ENCODE measurements at places on chromosomes 4 and X. TPM values are rescaled to one million over a fixed set of nuclear protein-coding genes. Genes with fewer than 3 reads are reported as not detected.

GRCh38 chr4:113468165-113469022, 293.1 kb downstream of the CAMK2D start:
- peak; percentile 85 for DNase-seq

DNA sequence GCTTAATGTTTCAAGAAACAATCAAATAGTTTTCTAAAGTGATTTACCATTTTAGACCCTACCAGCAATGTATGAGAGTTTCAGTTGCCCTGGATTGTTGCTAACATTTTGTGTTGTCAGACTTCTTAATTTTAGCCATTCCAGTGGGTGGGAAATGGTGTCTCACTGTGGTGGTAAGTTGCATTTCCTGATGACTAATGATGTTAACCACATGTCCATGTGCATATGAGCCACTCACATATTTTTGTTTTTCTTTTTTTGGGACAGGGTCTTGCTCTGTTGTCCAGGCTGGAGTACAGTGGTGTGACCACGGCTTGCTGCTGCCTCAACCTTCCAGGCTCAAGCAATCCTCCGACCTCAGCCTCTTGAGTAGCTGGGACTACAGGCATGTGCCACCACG, 48.3 kb downstream of the MED28 start:
- DNase-seq, result no peak

DNA sequence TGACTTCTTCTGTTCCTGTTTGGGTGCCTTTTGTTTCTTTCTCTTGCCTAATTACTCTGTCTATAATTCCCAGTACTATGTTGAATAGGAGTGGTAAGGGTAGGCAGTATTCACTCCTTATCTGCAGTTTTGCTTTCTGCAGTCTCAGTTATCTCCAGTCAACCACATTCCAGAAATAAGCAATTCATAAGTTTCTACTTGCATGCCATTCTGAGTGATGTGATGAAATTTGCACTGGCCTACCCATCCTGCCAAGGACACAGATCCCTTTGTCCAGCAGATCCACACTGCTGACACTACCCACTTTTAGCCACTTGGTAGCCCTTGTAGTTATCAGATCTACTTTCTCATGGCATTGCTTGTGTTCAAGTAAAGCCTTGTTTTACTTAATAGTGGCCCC, 971.6 kb upstream of the INTU start:
- DNase-seq, result no peak

- no peak for DNase-seq
These were observed 18.0 kb downstream of the HERC6 start for GRCh38 chr4:88396681-88397080.

Gene HS3ST1
- total RNA-seq, result 1.9 TPM

Gene EVC2
- total RNA-seq, result 2.9 TPM

DNA sequence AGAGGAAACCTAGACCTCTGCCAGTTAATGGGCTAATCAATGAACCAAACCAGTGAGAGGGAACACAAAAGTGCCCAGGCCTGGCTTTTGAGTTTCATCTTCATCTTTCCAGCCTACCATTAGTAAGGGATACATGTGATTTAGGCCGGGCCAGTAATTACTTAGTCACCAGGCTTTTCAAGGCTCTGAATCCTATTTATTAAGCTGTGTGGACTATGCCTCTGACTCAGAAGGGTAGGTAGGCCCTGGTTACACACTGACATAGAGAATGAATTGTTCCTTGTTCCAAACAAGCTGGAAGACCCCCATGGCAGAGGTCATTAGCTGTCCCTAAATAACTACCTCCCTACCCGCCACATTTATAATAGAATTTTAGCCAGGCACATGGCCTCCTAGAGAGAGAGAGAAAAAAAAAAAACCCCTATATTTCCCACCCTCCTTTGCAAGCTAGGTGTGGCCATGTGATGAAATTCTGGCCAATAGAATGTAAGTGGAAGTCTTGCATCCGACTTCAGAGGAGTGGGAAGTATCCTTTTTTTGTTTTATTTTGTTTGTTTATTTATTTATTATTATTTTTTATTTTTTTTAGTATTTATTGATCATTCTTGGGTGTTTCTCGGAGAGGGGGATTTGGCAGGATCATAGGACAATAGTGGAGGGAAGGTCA, 112.3 kb upstream of the BCOR start:
- DNase-seq, result no peak

GRCh38 chr4:180565856-180566431, 1677.3 kb upstream of the TENM3 start:
- DNase-seq, result no peak

Gene L1CAM
- 9.2 TPM for total RNA-seq

DNA sequence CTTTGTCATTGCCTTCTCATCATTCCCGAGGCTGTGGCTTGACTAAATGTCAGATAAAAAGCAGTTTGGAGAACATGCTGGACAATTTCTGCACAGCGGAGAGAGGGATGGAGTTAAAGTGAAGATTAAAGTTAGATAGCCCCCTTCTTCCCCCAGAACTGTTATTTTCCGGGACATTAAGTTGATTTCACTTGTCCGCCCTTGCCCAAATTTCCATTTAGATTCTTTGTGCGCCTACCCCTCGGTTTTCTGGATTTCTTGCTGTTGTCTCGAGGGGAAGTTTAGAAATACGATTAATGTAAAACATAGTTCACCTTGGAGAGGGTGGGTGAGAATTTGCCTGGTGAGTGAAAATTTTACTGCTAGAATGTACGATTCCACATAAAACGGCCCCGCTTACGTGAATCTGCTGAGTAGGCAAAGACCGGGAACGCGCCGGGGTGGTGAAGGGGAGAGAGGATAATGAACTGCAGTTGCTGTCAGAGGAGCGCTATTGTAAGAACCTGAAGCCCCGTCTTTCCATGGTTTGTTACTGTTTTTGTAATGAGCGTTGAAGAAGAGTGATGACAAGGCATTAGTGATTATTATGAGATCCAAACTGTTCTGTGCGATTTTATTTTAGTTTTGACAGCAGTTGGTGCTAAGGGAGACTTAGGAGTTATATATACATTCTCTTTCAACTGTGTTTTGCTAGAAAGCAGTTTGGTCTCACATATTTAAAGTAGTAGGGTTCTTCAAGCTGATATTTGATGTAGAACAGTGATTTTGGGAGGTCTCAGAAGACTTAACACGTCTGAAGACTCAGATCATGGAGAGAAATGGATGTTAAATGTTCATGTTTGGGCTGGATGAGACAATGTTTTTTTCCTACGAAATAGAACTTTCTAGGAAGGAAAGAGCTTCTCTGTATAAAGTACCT, 73.0 kb downstream of the AFF1 start:
- peak; percentile 60 for DNase-seq

DNA sequence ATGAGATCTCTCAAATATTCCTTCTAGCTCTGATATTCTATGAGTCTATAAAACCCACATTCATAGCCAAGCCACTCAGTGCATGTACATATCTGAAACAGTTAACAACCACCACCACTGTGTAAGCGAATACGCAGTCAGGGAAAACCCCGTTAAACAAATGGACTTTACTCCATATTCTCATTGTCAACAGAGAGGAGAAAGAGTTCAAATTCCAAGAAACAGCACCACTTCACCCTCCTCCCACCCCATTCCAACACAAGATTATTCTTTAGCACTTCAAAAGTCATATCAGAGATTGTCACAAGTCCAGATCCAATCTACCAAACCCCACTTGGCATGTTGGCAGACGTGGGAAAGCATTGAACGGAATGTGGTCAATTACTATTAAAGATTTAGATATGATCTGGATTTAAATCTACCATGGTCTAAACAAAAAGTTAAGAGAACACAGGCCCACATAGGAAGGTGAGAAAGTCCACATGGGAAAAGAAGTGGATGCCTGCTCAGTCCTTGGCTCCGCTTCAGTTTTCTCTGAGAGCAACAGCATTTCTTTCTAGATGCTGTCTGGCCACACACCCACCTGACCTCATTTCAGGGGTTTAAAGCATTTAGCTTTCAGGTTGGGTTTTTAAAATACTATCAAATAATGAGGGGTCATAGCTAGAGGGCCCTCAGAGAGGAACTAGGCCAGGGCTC, 39.8 kb upstream of the KLHL13 start:
- no peak for DNase-seq

- no peak for DNase-seq
These were observed 518.9 kb upstream of the INTU start for GRCh38 chr4:127113844-127114362.

Gene CSN1S1
- total RNA-seq, result 3.2 TPM

- DNase-seq, result no peak
These were observed 57.0 kb upstream of the LRAT start for GRCh38 chr4:154686838-154687237.

Gene TCEAL9
- 42.1 TPM for total RNA-seq

Gene GPC4
- total RNA-seq, result 6.4 TPM

DNA sequence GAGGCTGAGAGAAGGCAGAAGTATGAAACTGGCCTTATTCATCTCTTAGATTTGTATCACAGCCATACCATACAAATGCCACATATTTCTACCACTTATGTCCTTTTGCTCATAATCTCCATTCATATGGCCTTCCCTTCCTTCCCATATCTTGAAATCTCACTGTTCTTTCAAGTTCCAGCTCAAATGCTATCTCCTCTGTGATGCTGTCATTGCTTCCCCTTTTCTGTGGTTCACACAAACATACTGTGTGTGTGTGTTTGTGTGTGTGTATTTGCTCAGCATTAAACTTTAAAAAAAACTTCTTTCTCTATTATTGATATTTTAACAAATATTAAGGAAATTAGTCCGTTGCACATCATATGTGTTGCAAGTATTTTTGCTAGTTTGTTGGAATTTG, 26.7 kb downstream of the PHKA1 start:
- DNase-seq, result no peak

Gene PIR
- total RNA-seq, result 14.8 TPM

GRCh38 chrX:40088803-40089540, 8.8 kb downstream of the BCOR start:
- no peak for DNase-seq

DNA sequence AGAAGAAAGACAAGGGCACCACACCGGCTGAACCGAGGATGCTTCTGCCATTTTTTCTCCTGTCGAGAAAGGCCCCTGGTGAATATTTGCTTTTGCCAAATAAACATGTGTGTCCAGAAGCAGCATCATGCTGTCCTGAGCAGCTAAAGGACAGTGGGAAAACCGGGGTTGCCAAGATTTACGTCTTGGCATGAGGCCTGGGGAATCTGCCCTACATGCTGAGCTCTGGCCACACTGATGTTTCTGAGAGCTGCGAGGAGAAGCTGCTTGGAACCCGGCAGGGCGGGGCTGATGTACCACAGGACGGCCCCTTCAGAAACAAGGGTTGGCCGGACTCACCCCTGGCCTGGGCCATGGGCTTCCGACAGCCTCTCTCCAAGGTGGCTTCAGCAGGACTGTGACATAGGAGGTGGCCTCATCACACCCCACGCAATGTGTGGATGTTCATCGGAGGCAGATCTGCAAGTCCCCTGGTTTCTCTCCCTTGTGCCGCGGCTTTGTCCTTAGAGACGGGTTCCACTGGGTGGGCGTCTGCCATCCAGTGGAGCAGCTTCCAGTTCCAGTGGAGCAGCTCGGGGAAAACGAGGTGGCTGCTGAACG, 42.2 kb upstream of the SORCS2 start:
- DNase-seq, result no peak

DNA sequence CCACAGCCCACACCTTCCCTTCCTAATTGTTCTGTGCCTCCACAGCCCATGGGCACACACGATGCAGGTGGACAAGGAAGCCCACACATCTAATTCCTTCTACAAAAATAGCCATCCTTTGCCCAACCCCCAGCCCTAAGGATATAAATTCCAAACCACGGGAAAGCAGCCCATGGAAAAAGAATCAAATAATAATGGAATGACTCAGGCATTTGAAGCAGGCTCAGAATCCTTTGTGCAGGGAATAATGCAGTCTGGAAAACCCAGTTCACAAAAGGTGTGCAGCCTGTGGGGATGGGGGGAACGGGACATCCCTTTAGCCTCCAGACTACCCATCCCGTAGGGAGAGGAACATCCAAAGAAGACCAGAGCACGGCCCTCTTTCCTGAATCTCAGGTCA, 342.3 kb upstream of the GALNT7 start:
- no peak for DNase-seq

GRCh38 chr4:24117975-24118374, 228.1 kb upstream of the PPARGC1A start:
- no peak for DNase-seq

Gene CT45A2
- total RNA-seq, result not detected

GRCh38 chr4:15291122-15291521, 136.7 kb upstream of the C1QTNF7 start:
- no peak for DNase-seq

DNA sequence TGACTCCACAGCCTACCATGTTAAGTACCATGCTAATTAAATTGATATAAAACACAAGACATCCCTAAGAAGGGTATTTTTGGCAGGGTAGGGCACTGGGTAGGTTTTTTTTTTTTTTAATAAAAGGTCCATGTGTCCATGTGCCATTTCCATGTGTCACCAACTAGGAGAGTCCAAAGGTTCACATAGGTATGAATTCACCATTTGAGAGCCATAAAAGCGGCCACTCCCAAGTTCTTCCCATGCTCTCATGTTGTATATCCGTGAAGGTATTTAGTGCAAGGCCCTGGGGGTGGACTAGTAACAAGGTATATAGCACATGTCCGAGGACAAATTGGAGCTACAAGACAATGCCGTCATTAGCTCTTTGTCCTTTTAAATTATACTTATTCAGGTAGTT, 107.3 kb downstream of the PDE5A start:
- no peak for DNase-seq

Gene MAGEA10
- total RNA-seq, result not detected

DNA sequence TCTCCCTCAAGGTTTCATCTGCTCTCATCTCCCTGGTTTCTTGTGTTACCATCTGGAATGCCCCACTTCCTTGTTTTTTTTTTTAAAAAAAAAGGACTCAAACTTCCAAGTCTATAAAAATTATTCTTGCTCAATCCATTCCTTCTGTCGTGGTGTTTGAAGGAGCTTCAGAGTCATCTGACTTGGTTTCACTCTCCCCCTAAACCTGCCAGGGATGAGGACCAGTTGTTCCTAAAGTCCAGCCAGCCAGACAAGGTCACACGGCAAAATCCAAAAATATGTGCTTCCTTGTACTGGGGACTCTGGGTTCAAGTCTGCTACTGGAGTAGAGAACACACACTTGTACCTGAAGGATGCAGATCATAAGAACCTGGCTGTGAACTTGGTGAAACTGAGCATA, 84.5 kb upstream of the GPM6B start:
- no peak for DNase-seq

DNA sequence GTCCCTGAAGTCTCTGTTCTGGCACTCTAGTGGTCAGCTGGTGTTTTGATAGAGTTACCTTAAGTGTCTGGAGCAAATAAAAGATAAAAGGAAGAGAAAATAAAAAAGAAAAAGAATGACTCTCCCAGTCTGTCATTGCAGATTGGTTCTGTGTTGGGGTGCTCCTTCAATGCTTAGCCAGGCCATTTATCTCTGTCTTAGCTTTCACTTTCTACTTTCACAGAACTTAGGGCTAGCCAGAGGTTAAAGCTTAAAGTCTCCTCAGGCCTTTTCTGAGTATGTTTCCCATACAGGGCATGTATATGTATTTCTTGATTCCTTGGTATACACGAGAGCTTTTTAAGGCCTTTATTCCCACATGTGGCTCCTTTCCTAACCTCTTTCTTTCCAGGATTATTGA, 83.1 kb upstream of the TEX13D start:
- DNase-seq, result no peak

- no peak for DNase-seq
These were observed 851.6 kb downstream of the PDHA2 start for GRCh38 chr4:96691521-96691920.

Measured in left cardiac atrium (tissue), 4 donors.